NCI-H1092 (cell line): ENCODE measurements at places on chromosomes 13 and 19.

DNA sequence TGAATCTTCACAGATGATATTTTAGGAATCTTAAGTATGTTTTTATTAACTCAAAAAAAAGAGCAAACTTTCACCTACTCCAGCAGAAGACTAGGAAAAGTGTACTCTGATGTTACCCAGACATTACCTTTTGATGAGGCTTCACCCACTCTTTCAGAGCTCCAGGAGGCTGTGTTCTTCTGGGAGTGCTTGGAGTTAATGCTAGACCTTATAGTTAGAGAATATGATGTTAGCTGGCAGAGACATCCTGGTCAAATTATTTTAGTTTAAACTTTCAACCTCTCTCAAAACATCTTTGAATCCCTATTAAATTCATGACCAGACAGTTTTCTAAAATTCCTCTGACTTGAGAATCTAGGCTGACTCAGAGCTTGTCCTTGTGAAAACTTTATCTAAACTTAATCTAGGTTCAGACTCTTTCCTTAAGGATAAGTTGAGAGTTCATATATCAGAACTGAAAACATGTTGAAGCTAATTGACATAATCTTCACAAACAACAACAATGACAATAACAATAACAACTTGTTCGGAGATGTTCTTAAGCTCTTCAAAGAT lies 82.8 kb downstream of the ITGBL1 start:
- no peak for DNase-seq

GRCh38 chr13:76953968-76954367 lies 5.7 kb downstream of the ACOD1 start:
- no peak for DNase-seq

GRCh38 chr19:35991731-35992450 lies 3.1 kb upstream of the SDHAF1 start:
- DNase-seq: no peak

- no peak for DNase-seq
Observed at GRCh38 chr19:50969413-50969760, at the start of gene KLK6. Gene KLK6, minus strand, starts transcription at chr19:50969591. Its CDS starts 1,487 bp downstream, at chr19:50968104.

DNA sequence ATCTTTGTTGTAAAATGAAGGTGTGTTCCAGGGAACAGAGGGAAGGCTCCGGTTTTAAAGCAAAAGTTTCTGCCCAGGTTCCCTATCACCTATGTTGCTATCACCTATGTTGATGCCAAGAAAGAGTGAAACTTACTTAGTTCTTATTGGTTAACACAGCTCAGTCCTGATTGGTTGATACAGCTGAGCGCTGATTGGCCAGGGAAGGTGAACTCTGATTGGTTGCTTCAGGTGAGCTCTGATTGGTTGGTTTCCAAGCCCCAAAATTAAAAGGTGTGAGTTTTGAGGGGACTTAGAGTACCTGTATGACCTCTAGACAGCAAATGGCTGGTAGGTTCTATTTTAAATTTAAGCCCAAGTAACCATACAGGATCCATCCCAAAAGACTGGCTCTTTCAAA lies 42.2 kb downstream of the FPR3 start:
- no peak for DNase-seq
